SK-N-SH (cell line): ENCODE measurements at places on chromosomes 2 and 18. TPM values are rescaled to one million over a fixed set of nuclear protein-coding genes. Genes with fewer than 3 reads are reported as not detected.

The LYG1 gene
- 1.2 and 1.4 TPM in 2 replicates for polyA plus RNA-seq

The IL1R1 gene
- 13.3 and 20.5 TPM in 2 replicates for polyA plus RNA-seq

The M1AP gene
- 0.02 and 0.03 TPM in 2 replicates for polyA plus RNA-seq

The ALPG gene
- not detected in 2 replicates for polyA plus RNA-seq

The DSG3 gene
- polyA plus RNA-seq: 0.02 TPM in 1 of 2 replicates, not detected in the other

The GBX2 gene
- polyA plus RNA-seq: 0.03 and 0.16 TPM in 2 replicates

The FKBP7 gene
- 34.7 and 35.6 TPM in 2 replicates for polyA plus RNA-seq

The RNU2-63P gene
- polyA plus RNA-seq: not detected in 2 replicates

The TOGARAM2 gene
- polyA plus RNA-seq: 0.10 and 0.69 TPM in 2 replicates

The PSMA8 gene
- polyA plus RNA-seq: not detected in 2 replicates

The CCL20 gene
- 0.12 TPM in 1 of 2 replicates, not detected in the other for polyA plus RNA-seq

The HES6 gene
- polyA plus RNA-seq: 3.6 and 4.4 TPM in 2 replicates

The REG3G gene
- not detected in 2 replicates for polyA plus RNA-seq

The CABYR gene
- polyA plus RNA-seq: 15.0 and 15.2 TPM in 2 replicates

The CHRNG gene
- polyA plus RNA-seq: not detected in 2 replicates

The SIX3 gene
- polyA plus RNA-seq: 0.58 and 0.67 TPM in 2 replicates

The TNFRSF11A gene
- polyA plus RNA-seq: 2.5 and 5.1 TPM in 2 replicates

The ANKRD30BL gene
- not detected in 2 replicates for polyA plus RNA-seq

The ERFE gene
- polyA plus RNA-seq: 1.3 and 1.5 TPM in 2 replicates

The DLX1 gene
- polyA plus RNA-seq: 0.07 and 0.13 TPM in 2 replicates

The MALL gene
- 1.7 and 5.2 TPM in 2 replicates for polyA plus RNA-seq

The MRO gene
- not detected in 2 replicates for polyA plus RNA-seq

The ARHGEF4 gene
- polyA plus RNA-seq: 1.5 and 2.3 TPM in 2 replicates

The SSB gene
- polyA plus RNA-seq: 60.8 and 80.3 TPM in 2 replicates

The PREPL gene
- polyA plus RNA-seq: 22.6 and 32.8 TPM in 2 replicates

The ACTR2 gene
- polyA plus RNA-seq: 53.0 and 72.7 TPM in 2 replicates

The CCDC85A gene
- polyA plus RNA-seq: 48.7 and 49.9 TPM in 2 replicates

The ALK gene
- 0.30 and 0.55 TPM in 2 replicates for polyA plus RNA-seq

The PPIL3 gene
- polyA plus RNA-seq: 44.9 and 56.5 TPM in 2 replicates

The KCNG3 gene
- polyA plus RNA-seq: 0.03 and 0.13 TPM in 2 replicates

The INPP4A gene
- 15.0 and 18.3 TPM in 2 replicates for polyA plus RNA-seq
